ENCODE measurements at places on chromosomes 16 and 17.

DNA sequence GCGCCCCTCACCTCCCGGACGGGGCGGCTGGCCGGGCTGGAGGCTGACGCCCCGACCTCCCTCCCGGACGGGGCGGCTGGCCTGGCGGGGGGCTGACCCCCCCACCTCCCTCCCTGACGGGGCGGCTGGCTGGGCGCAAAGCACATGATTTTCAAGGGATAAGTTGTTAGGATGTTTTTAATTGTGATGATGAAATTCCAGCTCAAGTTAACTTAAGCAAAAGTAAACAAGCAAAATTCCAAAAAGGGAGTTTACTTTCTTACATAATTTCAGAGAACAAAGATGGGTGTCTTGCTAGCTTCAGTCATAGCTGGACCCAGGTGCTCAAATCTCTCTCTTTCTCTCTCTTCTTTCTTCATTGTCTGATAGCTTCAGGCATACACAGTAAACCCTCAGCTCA, 33.6 kb upstream of the MED9 start:
- DNase-seq, result no peak

- no peak for DNase-seq
Measured at GRCh38 chr16:50282010-50282538, 15.7 kb downstream of the ADCY7 start.

DNA sequence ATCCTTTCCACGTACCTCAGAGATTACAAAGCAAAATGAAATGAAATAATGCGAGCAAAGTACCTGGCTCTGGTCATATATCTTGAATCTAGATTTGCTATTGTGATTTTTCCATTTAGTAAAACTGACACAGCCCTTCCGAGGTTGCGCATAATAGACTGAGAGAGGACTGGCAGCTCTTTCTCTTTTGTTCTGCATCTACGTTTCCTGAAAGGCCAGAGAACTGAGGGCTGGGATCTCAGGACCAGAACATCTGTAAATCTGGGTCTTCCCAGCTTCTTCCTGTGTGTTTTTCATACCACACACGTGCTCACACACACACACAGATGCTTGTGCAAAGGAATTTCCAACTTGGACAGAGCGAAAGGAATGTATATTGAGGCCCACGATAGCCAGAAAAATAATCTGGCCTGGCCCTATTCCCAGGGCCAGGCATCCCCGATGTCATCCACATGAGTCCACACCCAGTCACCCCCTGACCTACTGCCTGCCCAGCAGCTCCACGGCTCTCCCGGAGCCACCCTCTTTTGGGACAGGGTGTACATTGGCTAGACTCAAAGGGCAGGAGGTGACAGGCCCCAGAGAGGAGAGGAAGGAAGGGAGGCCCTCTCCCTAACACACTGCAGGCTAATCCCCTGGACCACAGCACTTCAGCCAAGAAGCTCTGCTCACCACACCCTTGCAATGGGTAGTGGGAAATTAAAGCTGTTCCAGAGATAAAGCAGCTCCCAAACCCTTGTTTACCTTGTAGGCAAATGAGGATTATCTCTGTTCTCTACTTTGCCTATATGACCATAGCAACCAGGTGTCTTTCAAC, 41.8 kb downstream of the NOL11 start:
- DNase-seq, result no peak

- peak; percentile 58 for DNase-seq
Measured at GRCh38 chr17:17783825-17784656, 52.7 kb downstream of the SREBF1 start.

GRCh38 chr17:48543854-48544348, 1.0 kb downstream of the HOXB2 start:
- no peak for DNase-seq

All from kidney glomerular epithelial cell (primary cell).